Left kidney (tissue), 8 donors: ENCODE measurements at places on chromosomes 16 and 17. TPM values are rescaled to one million over a fixed set of nuclear protein-coding genes. Genes with fewer than 3 reads are reported as not detected.

Gene PRSS53
- polyA plus RNA-seq = 1.3 TPM

Gene ERI2
- 36.5 TPM for polyA plus RNA-seq

GRCh38 chr17:45386178-45386577 lies 46.5 kb downstream of the ARHGAP27 start:
- DNase-seq = no peak

DNA sequence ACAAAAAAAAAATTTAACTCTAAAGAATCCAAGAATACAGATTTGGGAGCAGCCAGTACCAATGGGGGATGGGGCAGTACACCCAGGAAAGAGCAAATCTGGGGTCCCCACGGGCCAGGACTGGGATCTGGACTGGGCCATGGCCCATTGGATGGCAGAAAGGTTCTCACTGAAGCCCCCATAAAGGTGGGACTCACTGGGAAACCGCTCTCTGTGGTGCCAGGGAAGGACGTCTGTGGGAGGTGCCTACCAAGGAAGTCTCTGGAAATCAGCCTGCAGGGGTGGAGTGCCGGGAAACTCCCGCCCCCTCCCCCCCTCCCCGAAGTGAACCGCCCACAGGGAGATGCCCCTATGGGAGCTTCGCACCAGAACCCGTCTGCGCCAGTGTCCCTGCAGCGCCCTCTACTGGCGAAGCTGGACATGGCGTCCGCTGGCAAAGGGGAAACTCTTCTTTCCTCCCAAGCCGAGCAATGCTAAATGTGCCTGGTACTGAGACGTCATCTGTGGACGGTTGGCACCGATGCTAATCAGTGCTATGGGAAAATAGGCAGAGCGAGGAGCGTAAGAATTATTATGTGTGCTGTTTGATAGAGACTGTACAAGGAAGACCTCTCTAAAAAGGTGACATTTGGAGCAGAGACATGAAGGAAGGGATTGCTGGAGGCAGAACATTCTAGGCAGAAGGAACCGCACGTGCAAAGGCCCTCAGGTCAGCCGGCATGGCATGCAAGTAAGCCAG lies 671.1 kb downstream of the WWOX start:
- DNase-seq = peak; percentile 21

Gene PRSS8
- 54.4 TPM for polyA plus RNA-seq

Gene SGSH
- polyA plus RNA-seq = 41.8 TPM

DNA sequence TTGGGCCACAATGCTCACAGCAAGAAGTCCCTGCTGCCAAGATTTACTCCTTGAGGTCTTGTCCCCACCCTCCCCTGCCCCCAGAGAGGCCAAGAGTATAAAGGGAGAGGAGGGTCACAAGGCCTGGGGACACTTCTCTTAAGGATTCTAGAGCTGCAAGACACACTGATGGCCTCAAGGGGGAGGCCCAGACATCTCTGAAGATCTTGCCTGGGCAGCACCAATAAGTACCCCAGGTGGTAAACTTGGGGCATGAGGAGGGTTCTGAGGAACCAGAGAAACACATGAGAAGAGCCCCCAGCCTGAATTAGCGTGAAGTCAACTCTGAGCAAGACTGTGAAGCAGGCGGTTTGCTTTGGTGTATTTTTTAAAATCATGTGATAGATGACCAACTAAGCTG lies 26.8 kb upstream of the MTMR4 start:
- no peak for DNase-seq

GRCh38 chr16:80107900-80108299 lies 432.9 kb upstream of the DYNLRB2 start:
- no peak for DNase-seq

GRCh38 chr16:12215277-12216105 lies 239.0 kb downstream of the SNX29 start:
- DNase-seq = no peak

Gene CLEC19A
- 0.05 TPM for polyA plus RNA-seq

GRCh38 chr17:45924332-45924820 lies 30.0 kb downstream of the MAPT start:
- no peak for DNase-seq

Gene TMEM238L
- 3.3 TPM for polyA plus RNA-seq

Gene MGAT5B
- polyA plus RNA-seq = 1.5 TPM

- DNase-seq = peak; percentile 10
These were observed 4.5 kb downstream of the CBX8 start for GRCh38 chr17:79792341-79792871.

- no peak for DNase-seq
These were observed 32.8 kb downstream of the HIC1 start for GRCh38 chr17:2087597-2088211.

GRCh38 chr16:86758932-86759331 lies 180.6 kb downstream of the FOXL1 start:
- DNase-seq = no peak

- DNase-seq = no peak
These were observed 87.1 kb downstream of the CYTH1 start for GRCh38 chr17:78694805-78695531.

GRCh38 chr16:84595052-84595481 lies 22.8 kb downstream of the COTL1 start:
- DNase-seq = no peak

Gene TSPOAP1
- 62.3 TPM for polyA plus RNA-seq

Gene CRAMP1
- 27.3 TPM for polyA plus RNA-seq

- no peak for DNase-seq
These were observed 7.4 kb downstream of the SNX20 start for GRCh38 chr16:50673496-50674275.

Gene MPP2
- polyA plus RNA-seq = 6.4 TPM

GRCh38 chr17:48795444-48796162 lies 21.4 kb downstream of the TTLL6 start:
- DNase-seq = peak; percentile 86

DNA sequence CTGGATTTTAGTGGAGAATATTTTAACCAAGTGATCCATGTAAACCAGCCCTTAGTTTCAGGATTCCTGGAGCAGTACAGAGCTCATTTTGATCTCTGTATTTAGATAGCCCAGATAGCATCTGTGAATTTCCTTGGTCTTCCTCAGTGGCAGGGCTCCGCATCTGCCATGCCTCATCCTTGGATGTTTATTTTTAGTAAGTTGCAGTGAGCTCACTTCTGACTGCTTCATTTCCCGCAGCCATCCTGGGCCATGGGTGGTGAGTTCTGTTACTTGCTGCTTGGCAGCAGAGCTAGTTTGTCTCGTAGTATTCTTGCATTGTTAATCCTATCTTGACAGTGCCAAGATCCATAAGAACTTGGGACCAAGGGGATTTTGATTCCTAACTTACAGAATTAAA lies 33.7 kb downstream of the IST1 start:
- DNase-seq = no peak
